Hematopoietic multipotent progenitor cell (in vitro differentiated cells): ENCODE measurements at places on chromosomes 1 and 21.

GRCh38 chr1:32924881-32925344, 23.7 kb upstream of the TMEM54 start:
- DNase-seq = peak; percentile 12

DNA sequence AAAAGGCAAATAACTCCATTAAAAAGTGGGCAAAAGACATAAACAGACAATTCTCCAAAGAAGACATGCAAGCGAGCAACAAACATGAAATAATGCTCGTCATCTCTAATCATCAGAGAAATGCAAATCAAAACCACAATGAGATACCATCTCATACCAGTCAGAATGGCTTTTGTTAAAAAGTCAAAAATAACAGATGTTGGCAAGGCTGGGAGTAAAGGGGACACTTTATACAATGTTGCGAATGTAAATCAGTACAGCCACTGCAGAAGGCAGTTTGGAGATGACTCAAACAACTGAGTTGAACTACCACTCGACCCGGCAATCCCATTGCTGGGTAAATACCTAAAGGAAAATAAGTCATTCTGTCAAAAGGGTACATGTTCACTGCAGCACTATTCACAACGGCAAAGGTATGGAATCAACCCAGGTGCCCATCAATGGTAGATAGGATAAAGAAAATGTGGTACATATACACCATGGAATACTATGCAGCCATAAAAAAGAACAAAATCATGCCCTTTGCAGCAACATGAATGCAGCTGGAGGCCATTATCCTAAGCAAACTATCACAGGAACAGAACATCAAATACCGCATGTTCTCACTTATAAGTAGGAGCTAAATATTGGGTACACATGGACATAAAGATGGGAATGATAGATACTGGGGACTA, 25.9 kb downstream of the TSPAN2 start:
- peak; percentile 84 for DNase-seq

GRCh38 chr1:11925938-11926292, 312 bp downstream of the KIAA2013 start:
- DNase-seq = no peak

DNA sequence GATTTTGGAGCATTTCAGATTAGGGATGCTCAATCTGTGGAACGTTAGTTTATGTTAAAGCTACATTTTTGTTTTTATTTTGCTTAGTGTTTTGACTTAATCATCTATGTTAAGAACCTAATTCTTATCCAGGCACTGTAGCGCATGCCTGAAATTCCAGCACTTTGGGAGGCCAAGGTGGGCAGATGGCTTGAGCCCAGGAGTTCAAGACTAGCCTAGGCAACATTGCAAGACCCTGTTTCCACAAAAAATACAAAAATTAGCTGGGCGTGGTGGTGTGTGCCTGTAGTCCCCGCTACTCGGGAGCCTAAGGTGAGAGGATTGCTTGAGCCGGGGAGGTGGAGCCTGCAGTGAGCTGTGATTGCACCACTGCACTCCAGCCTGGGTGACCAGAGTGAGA, 23.4 kb downstream of the FNBP1L start:
- DNase-seq = no peak

- peak; percentile 0 for DNase-seq
Observed at GRCh38 chr1:179447489-179447888, 81.7 kb downstream of the AXDND1 start.

DNA sequence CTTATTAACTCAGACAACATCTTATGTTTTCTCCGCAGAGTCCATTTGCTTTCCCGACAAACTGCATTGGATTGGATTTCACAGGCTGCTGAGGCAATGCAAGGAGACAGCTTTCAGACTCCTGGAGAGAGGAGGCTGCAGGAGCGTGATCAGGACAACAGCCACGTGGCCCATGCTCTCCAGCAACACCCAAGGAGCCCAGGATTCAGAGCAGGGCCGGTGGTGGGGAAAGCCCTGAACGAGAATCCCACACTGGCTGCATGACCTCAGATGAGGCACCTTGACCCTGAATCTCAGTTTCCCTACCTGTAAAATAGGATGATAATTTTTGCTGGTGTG, 78.3 kb upstream of the NFASC start:
- no peak for DNase-seq

DNA sequence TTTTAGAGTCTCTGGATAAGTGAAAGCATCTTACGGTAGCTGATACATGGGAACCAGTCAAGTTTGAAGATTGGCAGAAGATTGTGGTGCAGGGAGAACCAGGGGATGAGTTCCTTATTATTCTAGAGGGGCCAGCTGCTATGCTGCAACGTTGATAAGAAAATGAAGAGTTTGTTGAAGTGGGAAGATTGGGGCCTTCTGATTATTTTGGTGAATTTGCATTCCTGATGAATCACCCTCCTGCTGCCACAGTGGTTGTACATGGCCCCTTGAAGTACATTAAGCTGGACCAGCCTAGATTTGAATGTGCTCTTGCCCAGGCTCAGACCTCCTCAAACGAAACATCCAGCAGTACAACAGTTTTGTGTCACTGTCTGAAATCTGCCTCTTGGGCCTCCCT, 45.9 kb downstream of the BTBD8 start:
- no peak for DNase-seq

DNA sequence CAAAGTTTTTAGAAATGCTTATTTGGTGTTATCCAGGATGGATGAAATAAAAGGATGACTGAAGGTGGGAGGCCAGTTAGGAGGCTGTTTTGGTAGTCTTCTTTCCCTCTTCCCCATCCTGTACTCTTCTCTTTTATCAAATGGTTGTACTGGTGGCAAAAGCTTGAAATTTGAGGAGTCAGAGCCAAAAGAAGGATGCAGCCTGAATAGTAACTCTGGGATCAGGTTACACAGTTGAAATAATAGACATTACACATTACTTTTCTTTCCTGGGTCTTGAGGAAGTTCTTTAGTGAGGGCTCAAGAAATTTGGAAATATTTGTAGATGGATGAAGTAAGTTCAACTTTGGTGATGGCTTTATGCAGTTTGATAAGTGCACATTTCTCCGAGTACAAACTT, 108.6 kb downstream of the GPR52 start:
- DNase-seq = no peak

DNA sequence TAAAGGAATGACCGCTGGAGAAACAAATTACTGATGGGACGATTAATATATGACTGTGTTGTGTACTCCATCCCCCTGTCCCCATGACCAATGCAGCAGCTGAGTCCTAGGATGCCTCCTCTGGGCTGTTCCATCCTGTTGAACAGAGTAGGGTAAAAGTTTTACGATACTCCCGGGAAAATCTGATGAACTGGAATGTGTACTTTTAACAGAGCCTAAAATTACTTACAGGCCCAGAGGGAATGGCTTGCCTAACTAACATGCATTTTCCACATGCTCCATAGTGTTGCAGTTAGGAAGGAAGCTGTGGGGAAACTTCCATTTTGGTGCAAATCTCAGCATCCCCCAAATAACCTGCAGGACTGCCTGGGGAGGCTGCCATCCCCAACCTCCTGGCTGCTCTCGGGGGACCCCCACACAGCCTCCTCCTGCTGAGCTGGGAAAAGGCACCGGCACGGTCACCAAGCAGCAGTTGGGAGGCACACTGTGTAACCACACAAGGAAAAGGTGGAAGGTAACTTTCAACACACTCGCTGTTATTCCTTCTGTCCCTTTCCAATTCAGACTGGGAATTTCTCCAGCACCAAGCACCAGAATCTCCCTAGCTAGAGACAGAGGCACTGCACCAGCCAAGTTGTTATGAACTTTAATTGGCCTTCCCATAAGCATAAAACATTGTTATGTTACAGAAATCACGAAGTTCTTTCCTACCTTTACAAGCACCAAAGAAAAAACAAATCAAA, 97.2 kb downstream of the BCAR3 start:
- DNase-seq = no peak

GRCh38 chr1:65911679-65912078, 119.0 kb downstream of the PDE4B start:
- DNase-seq = no peak

- DNase-seq = no peak
Observed at GRCh38 chr1:178953034-178953433, 72.7 kb upstream of the FAM20B start.

GRCh38 chr21:31354122-31354521, 10.1 kb upstream of the TIAM1 start:
- DNase-seq = no peak

DNA sequence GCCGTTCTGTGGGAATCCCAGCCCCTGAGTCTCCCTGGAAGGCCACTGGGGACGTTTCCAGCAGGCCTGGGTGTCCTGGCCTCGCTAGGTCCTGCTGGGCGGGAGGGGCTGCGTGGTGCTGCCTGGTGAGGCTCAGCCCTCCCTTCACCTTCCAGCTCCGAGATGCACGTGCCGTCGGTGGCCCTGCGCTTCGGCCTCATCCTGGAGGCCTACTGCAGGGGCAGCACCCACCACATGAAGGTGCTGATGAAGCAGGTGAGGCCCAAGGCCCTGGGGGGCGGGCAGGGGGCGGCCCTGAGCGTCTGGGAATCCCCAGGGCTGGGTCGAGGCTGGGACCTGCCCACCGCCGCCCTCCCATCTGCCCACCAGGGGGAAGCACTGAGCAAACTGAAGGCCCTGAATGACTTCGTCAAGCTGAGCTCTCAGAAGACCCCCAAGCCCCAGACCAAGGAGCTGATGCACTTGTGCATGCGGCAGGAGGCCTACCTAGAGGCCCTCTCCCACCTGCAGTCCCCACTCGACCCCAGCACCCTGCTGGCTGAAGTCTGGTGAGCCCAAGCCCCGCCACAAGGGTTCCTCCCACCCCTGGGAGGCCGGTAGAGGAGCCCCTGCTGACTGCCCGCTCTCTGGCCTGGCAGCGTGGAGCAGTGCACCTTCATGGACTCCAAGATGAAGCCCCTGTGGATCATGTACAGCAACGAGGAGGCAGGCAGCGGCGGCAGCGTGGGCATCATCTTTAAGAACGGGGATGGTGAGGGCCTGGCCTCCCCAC, 70.3 kb downstream of the PIK3CD start:
- no peak for DNase-seq

GRCh38 chr1:113576271-113576670, 183.0 kb downstream of the PHTF1 start:
- DNase-seq = no peak

DNA sequence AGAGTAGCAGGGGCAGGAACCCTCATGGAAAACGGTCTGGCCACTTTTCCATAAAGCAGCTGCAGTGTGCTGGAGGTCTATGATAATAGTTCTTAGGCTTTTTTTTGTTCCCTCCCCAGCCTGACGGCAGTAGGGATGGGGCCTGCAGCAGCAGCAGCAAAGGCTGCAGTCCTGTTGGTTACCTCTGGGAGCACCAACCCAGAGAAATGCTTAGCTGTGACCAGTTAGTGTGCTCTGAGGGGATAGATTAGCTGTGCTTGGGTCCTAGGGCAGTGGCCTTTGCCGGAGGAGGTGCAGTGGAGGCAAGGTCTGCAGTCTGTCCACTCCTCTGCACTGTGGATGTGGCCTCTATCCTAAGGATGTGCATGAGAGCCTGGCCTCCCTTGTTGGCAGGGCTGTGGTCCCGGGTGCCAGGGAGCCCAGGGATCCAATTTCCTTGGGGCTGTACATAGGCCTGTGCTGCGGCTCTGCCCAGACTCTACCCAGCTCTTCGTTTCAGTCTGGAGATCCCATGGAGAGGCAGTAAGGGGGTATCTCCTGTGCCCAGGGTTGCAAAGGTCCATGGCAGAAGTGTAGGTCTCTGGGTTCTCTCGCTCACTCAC, 322.7 kb downstream of the PTBP2 start:
- DNase-seq = no peak

- peak; percentile 67 for DNase-seq
Observed at GRCh38 chr1:155241069-155241679, 14.1 kb downstream of the ENTREP3 start.

DNA sequence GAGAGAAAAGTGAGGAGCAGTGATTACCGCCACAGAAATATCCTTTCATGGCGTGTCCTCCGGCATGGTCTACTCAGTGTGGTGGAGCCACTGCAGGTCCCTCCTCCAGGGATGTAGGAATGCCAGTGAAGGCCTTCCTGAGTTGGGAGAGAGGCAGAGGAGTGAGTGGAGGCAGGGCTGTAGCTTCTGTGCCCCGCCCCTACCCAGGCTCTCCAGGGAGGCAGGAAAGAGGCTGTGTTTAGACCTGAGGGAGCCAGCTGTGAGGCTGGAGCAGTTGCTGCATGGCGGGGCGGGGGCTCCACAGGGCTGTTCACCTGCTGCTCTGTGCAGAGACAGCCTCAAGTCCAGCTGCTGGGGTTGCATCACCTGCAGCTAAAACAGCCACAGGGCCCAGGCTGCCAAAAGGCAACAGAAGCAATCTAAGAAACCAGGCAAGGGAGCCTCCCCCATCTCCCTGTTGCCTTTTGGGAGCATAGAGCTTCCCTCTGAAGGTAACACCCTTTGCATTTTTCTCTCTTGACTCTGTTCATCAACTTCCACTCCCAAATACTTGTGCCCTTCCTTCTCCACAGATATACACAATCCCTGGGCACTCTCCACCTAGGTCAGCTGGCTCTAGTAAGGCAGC, 801 bp upstream of the ANXA9 start:
- DNase-seq = no peak

DNA sequence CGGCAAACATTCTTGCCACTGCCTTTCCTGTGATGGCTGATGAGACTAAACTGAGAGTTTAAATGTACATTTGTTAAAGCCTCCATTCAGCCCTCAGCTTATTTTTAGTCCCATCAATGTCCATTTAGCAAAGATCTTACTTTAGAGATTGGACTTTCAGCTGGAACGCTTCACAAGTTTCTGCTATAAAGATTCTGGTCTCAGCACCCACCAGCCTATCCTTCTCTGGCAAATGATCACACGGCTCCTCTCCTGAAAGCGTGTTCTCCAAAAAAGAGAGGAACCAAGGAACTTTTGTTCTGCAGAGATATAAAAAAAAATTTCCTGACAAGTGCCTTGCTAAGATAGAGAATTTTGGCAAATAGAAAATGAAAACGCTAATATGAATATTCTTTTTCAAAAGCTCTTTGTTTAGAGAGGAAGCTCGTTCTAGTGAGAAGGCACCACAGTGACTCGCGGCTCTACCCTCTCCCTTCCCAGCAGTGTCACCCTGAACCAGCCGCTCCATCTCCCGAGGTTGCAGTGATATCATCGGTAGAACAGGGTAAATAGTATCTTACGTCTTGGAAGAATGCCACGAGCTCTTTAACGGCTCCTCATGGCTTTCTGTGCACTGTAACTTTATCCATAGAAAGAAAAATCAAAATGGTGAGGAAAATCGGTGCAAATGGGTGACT, 200.2 kb downstream of the APP start:
- DNase-seq = no peak

GRCh38 chr21:37711836-37712568, 204.3 kb downstream of the KCNJ6 start:
- peak; percentile 45 for DNase-seq

- no peak for DNase-seq
Observed at GRCh38 chr1:170196490-170197236, 50.9 kb downstream of the NTMT2 start.

DNA sequence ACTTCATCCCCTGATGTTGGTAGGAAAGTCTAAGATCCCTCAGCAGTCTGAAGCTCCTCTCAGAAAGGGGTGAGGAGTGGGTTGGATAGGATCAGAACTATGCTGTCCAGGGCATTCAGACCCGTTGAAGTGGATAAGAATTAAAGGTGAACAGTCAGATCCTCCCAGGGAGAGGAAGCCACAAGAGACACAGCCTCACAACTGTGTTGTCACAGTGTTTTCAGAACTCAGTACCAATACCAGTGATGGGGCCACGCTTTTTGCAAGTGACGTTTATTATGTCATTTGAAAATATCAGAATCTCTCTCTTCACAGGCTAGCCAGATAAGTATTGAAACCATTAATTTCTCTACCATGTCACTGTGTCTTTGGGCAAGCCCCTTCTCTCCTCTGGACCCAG, 15.4 kb upstream of the EPS15 start:
- DNase-seq = no peak
